ENCODE measurements at places on chromosomes 2 and 18.

- no peak for DNase-seq
Measured at GRCh38 chr2:188984065-188984491, 9.9 kb downstream of the COL3A1 start.

DNA sequence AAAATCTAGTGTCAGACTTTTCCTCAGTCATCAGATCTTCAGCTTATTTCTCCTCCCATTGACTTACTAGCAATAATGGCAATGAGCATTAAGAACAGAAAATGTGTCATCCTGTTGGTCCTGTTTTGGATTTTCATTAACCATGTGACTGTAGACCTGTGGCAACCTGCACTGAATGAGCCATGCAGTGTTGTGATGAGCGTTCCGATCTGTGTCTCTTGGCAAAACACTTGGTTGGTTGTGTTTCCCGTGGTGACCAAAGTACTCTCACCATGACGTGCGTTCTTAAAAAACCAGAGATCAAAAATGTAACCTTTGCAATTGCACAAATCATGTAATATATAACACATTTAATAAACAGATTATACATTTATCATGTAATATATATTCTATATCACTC is 138.6 kb downstream of the MAP3K20 start:
- no peak for DNase-seq

DNA sequence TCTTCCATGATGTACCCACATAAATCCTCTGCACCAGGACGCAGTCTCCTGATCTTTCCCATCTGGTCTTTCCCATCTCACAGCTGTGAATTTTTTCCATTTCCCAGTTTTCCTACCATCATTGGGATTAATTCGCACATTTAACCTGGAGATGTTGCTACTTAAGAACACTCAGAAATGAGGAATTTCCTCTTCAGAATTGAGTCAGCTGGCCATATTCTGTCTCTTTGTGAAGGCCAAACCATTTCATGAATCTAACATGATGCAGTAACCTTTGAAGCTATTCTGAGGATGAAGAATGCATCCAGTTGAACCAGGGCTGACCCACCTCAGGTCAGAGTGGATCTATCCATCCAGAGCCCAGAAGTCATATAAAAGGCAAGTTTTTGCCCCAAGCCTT is 326.8 kb downstream of the SETBP1 start:
- DNase-seq: no peak

GRCh38 chr2:106183101-106183696 is 10.9 kb downstream of the UXS1 start:
- DNase-seq: no peak

DNA sequence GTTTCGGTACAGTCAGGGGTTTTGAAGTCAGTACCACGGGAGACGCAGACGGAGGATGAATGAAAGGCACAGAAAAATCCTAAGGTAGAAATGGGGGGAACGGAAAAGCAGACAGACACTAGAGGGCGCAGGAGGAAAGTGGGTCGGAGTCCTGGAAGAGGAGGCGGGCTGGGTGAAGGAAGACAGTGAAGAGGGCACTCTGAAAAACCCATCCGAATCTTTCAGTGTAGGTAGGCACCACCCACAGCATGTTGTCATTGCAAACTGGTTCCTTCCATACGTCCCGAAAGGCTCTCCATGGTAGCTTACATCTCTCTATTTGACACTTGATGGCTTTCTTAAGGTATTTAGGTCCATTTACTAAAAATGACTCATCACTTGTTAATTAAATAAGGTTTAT is 18.5 kb upstream of the ZNF236 start:
- peak; percentile 53 for DNase-seq
